ENCODE measurements at places on chromosomes 13 and 19. TPM values are rescaled to one million over a fixed set of nuclear protein-coding genes. Genes with fewer than 3 reads are reported as not detected.

- H3K4me1 ChIP-seq, result no peaks in the 10 kb centered on the region
- no peak overlapping the region for H3K4me3 ChIP-seq
- H3K27me3 ChIP-seq, result peaks cover 7% of the 10 kb centered on the region
- H3K27ac ChIP-seq, result no peak overlapping the region
Measured at GRCh38 chr13:100826441-100826840, 151.8 kb upstream of the TMTC4 start.

DNA sequence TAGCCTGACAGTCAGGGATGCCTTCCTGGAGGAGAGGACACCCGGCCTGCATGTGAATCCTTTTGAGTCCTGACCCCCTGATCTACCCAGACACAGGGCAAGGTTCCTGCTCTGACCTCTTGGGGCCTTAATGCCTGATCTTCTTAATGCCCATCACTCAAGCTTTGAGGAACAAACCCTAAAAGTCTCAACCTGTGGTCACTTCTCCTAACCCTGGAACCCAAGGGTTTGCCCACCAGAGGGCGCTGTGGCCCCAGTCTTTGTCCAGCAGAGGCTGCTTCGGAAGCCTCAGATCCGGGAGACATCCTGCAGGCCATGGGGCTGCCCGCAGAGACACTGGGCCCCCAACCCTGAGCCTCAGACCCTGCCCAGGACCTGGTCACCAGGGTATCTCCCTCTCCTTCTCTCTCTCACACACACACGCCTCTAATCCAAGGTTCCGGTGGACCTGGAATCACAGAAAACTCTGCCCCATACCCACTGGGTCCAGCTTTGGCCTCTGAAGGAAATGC is 9.8 kb upstream of the DPF1 start:
- H3K4me3 ChIP-seq, result no peak overlapping the region
- H3K36me3 ChIP-seq, result no peaks in the 10 kb centered on the region
- H3K4me1 ChIP-seq, result peaks cover 9% of the 10 kb centered on the region
- H3K27ac ChIP-seq, result no peak overlapping the region

The GMIP gene
- total RNA-seq, result 101 TPM

- peaks cover 38% of the 10 kb centered on the region for H3K27me3 ChIP-seq
- no peak for DNase-seq
- no peaks in the 10 kb centered on the region for H3K36me3 ChIP-seq
- H3K4me1 ChIP-seq, result peaks cover 13% of the 10 kb centered on the region
- H3K27ac ChIP-seq, result no peak overlapping the region
- H3K4me3 ChIP-seq, result no peak overlapping the region
Measured at GRCh38 chr19:1000591-1001537, 645 bp downstream of the GRIN3B start.

- H3K4me3 ChIP-seq, result no peak overlapping the region
- H3K36me3 ChIP-seq, result no peaks in the 10 kb centered on the region
- H3K4me1 ChIP-seq, result no peaks in the 10 kb centered on the region
- no peak overlapping the region for H3K27ac ChIP-seq
Measured at GRCh38 chr13:64912141-64912540, 2318.0 kb downstream of the PCDH9 start.

DNA sequence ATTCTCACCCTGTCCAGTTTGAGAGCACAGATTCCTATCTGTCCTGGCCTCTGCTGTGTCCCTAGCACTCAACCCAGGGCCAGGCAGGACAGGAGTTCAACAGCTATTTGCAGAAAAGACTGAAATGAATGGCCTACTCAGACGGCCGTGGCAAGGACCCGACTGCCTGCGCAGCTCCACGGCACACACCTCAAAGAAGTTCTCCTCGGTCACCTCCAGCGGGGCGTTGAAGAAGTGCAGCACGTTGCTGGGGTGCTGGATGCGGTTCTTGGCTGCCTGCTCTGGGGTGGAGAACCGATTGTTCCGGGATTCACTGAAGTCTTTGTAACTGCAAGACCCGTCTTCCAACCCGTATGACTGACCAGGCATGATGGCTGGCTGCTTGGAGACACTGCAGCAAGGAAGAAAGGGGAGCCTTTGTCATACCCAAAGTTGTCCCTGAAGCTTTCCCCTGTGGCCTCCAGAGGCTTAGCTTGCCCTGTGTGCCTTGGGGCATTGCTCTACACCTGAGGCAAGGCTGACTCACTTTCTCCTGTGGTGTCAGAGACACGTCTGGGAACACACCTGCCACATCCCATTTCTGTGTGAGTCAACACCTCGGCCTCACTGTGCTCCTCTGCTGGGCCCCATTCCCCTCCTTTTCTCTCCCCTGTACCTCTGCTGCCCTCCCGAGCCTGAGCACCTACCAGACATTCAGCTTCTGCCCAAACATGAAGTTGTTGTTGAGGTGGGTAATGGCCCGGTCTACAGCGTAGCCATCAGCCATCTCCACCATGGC is 6.8 kb upstream of the ECH1 start:
- no peak overlapping the region for H3K4me3 ChIP-seq
- H3K27ac ChIP-seq, result peak overlapping the region; percentile 42
- no peaks in the 10 kb centered on the region for H3K27me3 ChIP-seq

The LRRC63 gene
- total RNA-seq, result 1.5 TPM

The F10 gene
- not detected for total RNA-seq

DNA sequence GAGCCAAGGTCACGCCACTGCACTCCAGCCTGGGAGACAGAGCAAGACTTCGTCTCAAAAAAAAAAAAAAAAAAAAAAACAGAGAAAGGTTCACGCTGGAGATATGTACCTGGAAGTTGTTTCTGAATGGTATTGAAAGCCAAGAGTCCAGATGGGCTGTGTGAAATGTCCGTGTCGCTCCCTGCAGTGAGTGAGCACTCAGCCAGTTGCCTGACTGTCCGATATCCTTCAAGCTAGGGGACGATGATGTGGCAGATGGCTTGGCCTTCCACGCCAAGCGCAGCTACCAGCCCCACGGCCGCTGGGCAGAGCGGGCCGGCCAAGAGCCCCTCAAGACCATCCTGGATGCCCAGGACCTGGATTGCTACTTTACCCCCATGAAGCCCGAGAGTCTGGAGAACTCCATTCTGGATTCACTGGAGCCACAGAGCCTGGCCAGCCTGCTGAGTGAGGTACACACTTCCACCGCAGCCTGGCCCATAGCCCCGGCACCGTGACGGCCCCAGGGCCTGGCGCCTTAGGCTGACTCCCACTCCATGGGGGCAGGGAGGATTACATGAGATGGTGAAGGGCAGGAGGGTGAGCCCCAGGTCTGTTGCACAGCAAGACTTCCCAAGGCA is 11.7 kb upstream of the OVOL3 start:
- no peak overlapping the region for H3K4me3 ChIP-seq
- H3K36me3 ChIP-seq, result peaks cover 35% of the 10 kb centered on the region
- no peaks in the 10 kb centered on the region for H3K27me3 ChIP-seq
- no peaks in the 10 kb centered on the region for H3K4me1 ChIP-seq
- H3K27ac ChIP-seq, result peak overlapping the region; percentile 50

- no peaks in the 10 kb centered on the region for H3K27me3 ChIP-seq
- no peak overlapping the region for H3K4me3 ChIP-seq
- peak; percentile 61 for DNase-seq
- H3K4me1 ChIP-seq, result no peaks in the 10 kb centered on the region
- H3K27ac ChIP-seq, result no peak overlapping the region
Measured at GRCh38 chr19:53927739-53928138, 18.7 kb downstream of the CACNG7 start.

GRCh38 chr19:29674374-29675119 is 9.3 kb downstream of the PLEKHF1 start:
- peaks cover 83% of the 10 kb centered on the region for H3K4me1 ChIP-seq
- no peaks in the 10 kb centered on the region for H3K27me3 ChIP-seq
- H3K4me3 ChIP-seq, result no peak overlapping the region
- no peak for DNase-seq
- H3K36me3 ChIP-seq, result peaks cover 64% of the 10 kb centered on the region

The URI1 gene
- total RNA-seq, result 54.9 TPM

The ARHGAP33 gene
- 91.3 TPM for total RNA-seq

- H3K4me1 ChIP-seq, result no peaks in the 10 kb centered on the region
- no peak for DNase-seq
- no peaks in the 10 kb centered on the region for H3K36me3 ChIP-seq
- H3K27ac ChIP-seq, result no peak overlapping the region
Measured at GRCh38 chr13:103006641-103007426, 59.4 kb downstream of the SLC10A2 start.

The ZSCAN4 gene
- total RNA-seq, result not detected

The TNFRSF19 gene
- total RNA-seq, result 0.10 TPM

The PLEKHA4 gene
- 4.6 TPM for total RNA-seq

- DNase-seq, result peak; percentile 33
- peak overlapping the region; percentile 91 for H3K4me3 ChIP-seq
- peaks cover 36% of the 10 kb centered on the region for H3K4me1 ChIP-seq
- H3K27ac ChIP-seq, result peak overlapping the region; percentile 95
- no peaks in the 10 kb centered on the region for H3K27me3 ChIP-seq
Measured at GRCh38 chr19:58279042-58279924, 528 bp downstream of the ZNF8 start.

DNA sequence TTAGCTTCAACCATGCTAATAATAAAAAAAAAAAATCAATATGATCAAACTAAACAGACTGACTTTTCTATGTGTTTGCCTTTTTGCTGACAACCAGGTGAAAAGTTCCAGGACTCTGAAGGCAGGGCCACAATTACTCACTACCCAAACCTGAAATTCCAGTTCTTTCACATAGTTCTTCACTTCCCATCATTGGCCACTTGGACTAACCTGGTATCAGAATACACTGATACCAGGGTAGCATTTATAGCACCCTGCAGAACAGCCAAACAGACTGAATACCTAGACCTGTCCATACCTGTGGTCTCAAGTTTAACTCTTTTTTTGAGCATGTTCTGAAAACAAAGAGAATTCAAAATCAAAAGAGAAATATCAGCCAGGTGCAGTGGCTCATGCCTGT is 25.1 kb downstream of the ELF1 start:
- no peaks in the 10 kb centered on the region for H3K27me3 ChIP-seq
- H3K27ac ChIP-seq, result peak overlapping the region; percentile 74
- peaks cover 44% of the 10 kb centered on the region for H3K36me3 ChIP-seq
- no peak for DNase-seq
- H3K4me1 ChIP-seq, result peaks cover 82% of the 10 kb centered on the region
- no peak overlapping the region for H3K4me3 ChIP-seq

DNA sequence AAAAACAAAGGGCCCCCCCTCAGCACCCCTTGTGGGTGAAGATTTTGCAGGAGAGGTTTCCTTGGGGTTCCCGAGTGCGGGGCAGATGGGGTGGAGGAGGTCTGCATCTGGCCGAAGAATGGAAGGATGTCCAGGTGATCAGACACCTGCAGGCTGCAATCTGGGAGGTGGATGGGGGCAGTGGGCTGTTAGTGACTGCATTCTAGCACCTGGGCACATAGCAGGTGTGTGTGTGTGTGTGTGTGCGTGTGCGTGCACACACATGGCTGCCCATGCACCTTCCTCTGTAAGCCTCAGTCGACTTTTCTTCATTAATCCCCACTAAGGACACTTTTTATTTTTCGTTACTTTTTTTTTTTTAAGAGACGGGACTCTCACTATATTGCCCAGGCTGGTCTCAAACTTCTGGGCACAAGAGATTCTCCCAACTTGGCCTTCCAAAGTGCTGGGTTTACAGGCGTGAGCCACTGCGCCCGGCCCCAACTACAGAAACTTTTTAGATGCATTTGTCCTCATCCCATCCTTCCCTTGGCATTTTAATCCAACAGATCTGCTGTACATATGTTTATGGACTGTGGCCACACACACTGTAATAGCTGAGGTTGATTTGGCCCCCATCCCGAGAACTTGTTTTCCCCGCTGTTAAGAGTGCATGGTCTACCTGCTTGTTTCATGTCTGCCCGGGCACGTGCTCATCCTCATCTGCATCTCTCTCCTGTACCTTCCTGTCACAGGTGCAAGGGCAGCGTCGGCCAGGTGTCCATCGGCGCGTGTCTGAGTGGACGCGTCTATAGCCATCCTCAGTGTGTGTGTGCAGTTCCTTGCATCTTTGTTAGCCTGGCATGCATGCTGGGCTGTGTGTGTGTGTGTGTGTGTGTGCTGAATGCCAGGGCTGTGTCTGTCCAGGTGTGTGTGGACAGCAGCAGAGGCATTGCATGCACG is 731 bp downstream of the MAG start:
- no peaks in the 10 kb centered on the region for H3K36me3 ChIP-seq
- H3K4me1 ChIP-seq, result peaks cover 8% of the 10 kb centered on the region
- H3K27me3 ChIP-seq, result no peaks in the 10 kb centered on the region
- H3K4me3 ChIP-seq, result no peak overlapping the region
- no peak overlapping the region for H3K27ac ChIP-seq
- DNase-seq, result no peak

GRCh38 chr13:112821340-112822055 is 131.7 kb downstream of the ATP11A start:
- no peaks in the 10 kb centered on the region for H3K4me1 ChIP-seq
- H3K27me3 ChIP-seq, result no peaks in the 10 kb centered on the region
- peaks cover 44% of the 10 kb centered on the region for H3K36me3 ChIP-seq
- H3K4me3 ChIP-seq, result no peak overlapping the region
- no peak for DNase-seq

The FBXO17 gene
- not detected for total RNA-seq

DNA sequence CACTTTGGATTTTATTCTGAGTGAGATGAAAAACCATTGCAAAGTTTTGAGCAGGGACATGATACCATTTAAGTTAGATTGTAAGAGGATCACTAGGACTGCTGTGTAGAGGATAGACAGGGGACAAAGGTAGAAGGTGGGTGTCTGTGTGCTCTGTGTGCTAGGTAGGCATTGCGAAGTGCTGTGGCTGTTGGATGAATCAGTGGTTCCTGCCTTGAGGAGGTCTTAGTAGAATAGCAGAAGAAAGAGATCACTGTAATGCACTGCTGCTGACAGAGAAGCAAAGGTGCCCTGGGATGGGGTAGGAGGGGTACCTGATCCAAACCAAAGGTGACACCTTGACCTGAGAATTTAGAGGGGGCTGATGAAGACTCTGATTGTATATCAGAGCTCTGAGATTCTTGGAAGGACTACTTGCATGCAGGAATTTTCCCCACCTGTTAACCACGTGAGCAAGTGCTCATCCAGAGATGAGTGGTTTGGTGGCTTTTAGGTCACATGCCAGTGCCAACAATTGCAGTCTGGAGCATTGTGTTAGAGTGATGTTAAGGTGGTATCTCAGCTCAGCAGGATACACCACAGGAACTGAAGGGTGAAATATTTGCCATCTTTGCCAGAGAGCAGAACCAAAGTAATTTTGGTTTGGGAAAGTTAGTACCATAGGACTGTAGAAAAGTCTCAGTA is 10.8 kb downstream of the WASF3 start:
- H3K36me3 ChIP-seq, result no peaks in the 10 kb centered on the region
- DNase-seq, result no peak
- H3K4me3 ChIP-seq, result no peak overlapping the region
- no peak overlapping the region for H3K27ac ChIP-seq

The DAND5 gene
- 0.15 TPM for total RNA-seq

Measured in activated CD4-positive, alpha-beta T cell treated with anti-CD3 and anti-CD28 coated beads, Interleukin-2, amount 10 ng/mL, durations not matched to agents 7 days and 5 days (primary cell).